Putamen (tissue), 1 donor: ENCODE measurements at places on chromosomes 12 and 14.

DNA sequence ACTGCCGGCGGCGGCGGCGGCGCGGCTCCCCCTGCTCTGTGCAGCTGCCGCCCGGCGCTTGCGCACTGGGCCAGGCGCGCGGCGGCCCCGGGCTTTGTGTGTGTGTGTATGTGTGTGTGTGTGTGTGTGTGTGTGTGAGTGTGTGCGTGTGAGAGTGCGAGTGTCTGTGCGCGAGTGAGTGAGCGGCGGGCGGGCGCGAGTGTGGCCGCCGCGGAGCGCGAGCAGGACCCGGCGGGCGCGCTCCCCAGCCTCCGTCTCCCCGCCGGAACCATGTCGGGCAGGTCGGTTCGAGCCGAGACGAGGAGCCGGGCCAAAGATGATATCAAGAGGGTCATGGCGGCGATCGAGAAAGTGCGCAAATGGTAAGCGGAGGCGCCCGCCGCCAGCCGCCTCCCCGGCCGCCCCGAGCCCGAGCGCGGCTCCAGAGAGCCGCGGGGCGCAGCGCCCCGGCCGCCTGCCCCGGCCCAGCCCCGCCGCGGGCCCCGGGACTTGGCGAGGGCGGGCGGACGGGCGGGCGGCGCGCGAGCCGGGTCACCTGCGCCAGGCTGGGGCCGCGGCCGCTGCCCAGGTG is at the start of gene BCL7A:
Gene BCL7A, plus strand, starts transcription at position 63 of the 571 bp plus-strand sequence. Its CDS starts 208 bp downstream, at position 271.
- peak; percentile 79 for DNase-seq

DNA sequence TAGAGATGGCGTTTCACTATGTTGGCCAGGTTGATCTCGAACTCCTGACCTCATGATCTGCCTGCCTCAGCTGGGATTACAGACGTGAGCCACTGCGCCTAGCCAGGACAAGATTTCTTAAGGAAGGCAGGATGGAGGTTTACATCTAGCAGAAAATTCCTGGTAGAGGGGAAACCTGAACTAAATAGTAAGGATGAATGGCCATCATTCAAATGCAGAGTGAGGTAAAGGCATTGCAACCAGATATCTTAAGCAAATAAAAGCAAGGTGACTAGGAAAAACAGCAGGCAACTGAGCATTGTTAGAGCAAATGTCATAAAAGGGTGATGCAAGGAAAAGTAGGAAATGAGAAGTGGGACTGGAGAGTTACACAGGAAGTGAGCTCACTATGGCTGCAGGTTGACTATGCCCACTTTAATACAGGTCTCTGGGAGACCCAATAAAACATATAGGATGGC is 133.0 kb downstream of the SOX5 start:
- DNase-seq: no peak

DNA sequence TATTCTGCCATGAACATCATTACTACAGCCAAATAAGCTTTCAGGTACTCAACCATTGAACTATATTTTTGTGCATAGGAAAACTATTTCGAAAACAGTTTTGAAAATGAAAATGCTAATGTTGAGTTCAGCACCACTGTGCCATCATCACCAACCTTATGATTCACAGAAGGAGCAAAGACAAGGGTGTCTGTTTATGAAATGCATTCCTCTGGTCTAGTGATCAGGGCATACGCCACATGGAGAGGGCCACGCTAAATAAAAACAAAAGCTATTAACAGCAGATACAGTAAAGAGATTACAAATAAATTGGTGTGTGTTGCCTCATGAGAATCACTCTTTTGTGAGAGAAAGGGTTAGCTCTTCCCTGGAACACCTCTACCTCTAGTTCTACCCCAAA is 43.2 kb upstream of the BMAL2 start:
- DNase-seq: no peak

DNA sequence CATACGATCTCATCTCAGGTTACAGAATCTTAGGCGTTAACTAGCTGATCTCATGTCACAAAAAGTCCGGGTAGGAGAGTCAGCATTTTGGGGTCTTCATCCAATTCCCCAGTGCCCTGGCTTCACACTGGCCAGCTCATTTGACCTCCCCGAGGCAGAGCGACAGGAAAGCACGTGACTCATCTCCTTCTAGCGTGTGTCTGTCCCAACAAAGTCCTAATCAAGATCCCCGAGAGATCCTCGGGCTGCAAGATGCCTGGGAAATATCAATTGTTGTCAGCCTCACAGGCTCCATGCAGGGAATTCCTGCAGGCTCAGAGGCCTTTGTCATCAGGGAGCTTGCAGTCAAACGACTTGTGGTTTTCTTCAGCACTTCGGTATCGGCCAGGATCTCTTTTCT is 57.5 kb downstream of the ZNF664 start:
- no peak for DNase-seq

GRCh38 chr14:66045572-66046021 is 440.6 kb upstream of the CCDC196 start:
- DNase-seq: no peak

DNA sequence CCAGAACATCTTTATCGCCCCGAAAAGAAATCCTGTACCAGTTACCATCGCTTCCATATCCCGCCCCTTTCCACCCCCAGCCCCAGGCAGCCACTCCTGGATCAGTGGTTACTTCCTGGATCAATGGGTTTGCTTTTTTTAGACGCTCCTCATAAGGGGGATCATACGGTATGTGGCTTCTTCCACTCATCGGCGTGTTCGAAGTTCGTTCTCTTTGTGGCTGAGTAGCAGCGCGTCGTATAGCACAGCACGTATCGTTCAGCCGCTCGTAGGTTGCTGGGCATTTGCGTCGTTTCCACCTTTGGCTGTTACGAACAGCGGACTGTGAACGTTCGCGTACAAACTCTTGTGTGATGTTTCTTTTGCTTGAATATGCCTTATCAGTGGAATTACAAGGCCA is 1.8 kb downstream of the NOC4L start:
- DNase-seq: no peak

- DNase-seq: no peak
Observed at GRCh38 chr12:76611533-76611932, 52.0 kb upstream of the OSBPL8 start.

DNA sequence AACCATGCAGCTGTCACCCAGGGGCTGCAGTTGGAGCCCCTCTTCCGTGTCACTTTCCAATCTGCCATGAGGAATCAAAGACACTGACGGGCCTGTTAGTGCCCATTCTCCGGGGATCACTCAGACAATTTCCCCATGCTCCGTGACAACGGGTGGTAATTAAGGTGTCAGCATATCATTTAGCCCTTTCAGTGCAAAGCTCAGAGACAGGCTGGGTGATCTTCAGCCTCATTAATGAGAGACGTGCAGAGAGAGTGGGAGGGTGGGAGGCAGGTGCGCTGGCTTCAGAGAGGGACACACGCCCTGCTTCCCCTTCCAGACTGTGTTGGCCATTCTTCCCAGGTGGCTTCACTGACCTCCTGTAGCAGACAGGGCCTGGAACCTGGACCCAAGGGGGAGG is 58.7 kb downstream of the MVK start:
- no peak for DNase-seq

DNA sequence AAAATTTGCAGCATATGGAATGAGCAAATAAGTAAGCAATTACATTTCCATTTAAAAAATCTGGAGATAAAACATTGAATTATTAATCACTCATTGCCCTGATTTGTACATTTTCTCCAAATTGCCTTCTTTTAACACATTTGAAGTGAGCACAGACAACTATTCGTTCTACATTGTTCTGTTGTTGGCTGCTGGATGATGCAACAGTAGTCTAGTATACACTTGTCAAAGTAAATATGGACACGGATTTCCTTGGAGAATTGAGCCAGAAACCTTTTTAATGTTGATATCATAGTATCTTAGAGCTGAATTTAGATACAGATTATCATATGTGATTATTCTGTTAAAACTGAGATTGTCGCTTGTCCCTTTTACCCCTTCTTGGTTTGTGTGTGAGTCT is 188.2 kb downstream of the FUT8 start:
- DNase-seq: no peak

DNA sequence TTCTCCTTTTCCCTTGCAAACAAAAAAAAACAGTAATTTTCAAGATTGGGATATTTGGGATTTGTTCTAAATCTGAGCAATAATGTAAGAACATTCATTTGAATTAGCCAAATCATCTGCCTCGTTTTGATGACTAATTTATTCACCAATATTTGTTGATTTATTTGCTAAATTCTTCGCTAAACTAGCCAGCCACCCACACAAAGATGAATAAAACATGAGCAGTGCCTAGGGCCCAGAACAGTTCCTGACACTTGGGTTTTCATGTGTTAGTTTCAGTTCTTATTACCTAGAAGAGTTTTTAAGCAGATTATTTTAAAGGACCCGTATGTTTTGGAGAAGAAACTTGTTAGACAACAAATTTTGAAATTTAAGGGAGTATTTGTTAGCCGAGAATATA is 1.4 kb downstream of the ETNK1 start:
- DNase-seq: peak; percentile 15

DNA sequence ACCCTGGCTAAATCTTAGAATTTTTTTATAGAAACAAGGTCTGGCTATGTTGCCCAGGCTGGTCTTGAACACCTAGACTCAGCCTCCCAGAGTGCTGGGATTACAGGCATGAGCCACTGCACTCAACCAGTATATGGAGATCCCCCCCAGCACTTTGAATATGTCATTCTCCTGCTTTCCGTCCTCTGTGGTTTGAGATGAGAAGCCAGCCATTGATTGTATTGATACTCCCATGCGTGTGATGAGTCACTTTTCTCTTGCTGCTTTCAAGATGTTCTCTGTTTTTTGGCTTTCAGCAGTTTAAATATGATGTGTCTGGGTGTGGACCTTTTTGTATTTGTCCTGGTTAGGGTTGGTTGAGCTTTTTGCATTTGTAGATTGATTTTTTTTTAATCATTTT is 75.2 kb upstream of the DNM1L start:
- no peak for DNase-seq

GRCh38 chr12:110741341-110742095 is 1.2 kb downstream of the PPP1CC start:
- DNase-seq: peak; percentile 39

DNA sequence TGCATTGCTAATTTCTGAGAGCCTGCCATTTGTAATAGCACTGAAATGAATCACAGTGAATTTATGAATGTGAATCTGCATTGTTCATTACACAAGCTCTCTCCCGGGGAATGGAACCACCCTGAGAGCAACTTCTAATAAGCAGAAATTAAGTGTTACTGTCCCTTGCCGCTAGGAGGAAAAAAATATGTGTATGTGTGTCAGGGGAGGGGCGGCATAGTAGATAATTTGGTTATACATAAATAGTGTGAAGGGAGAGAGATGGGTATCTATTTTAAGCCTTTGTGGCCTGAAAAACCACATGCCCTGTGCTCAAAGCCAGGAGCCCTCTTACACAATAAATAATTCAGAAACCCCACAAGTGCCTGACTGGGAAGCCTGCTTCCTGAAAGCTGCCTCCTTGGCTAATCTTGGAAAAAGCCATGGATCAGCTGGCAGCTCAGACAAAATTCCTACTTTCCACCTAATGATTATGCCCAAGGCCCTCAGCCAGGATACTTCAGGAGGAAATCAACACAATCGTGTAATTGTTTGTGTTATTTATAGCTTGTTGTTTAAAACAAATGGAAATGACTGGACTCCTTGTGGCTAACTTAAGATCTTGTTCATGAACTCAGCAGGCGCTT is 366.2 kb upstream of the KITLG start:
- DNase-seq: no peak

- no peak for DNase-seq
Observed at GRCh38 chr12:91287753-91288152, 105.1 kb upstream of the DCN start.

DNA sequence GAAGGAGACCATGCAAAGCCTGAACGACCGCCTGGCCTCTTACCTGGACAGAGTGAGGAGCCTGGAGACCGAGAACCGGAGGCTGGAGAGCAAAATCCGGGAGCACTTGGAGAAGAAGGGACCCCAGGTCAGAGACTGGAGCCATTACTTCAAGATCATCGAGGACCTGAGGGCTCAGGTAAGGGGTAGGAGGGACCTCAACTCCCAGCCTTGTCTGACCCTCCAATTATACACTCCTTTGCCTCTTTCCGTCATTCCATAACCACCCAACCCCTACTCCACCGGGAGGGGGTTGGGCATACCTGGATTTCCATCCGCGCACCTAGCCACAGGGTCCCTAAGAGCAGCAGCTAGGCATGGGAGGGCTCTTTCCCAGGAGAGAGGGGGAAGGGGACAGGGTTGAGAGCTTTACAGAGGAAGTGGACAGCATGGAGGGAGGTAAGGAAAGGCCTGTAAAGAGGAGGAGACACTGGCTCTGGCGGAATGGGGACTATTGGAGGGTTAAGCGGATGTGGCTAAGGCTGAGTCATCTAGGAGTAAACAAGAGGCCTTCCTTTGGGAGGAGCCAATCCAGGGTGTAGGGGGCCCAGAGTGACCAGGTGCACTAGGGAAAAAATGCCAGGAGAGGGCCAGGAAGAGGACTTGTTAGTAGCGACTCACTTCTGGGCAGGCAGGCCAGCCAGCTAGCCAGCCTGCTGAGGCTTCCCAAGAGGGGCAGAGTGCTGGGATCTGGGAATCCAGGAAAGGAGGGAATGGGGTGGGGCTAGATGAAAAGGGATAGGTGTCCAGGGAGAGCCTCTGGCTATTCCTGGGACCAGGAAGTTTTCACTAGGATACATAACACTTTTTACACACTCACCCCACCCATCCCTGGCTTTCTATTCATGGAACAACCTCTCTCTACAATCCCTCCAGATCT is 754 bp downstream of the KRT18 start:
- DNase-seq: no peak

- DNase-seq: no peak
Observed at GRCh38 chr12:23827353-23827752, 122.1 kb downstream of the SOX5 start.

DNA sequence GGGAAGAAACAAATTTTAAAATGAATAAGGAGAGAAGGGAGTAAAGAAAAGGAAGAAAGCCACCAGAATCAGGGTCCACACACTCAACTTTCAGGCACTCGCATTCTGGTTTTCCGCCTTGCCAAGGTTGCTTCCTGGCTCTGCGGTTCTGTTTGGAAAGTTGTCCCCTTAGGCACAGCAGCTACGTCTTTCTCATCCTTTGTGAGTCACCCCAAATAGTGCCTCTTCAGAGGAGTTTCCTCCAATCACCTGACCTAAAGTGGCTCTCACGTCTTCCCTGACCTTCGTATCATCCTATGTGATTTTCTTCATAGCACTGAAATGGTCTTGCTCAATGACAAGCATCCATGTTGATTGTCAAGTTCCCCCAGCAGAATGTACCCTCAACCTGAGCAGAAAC is 99.5 kb upstream of the TMCC3 start:
- no peak for DNase-seq

DNA sequence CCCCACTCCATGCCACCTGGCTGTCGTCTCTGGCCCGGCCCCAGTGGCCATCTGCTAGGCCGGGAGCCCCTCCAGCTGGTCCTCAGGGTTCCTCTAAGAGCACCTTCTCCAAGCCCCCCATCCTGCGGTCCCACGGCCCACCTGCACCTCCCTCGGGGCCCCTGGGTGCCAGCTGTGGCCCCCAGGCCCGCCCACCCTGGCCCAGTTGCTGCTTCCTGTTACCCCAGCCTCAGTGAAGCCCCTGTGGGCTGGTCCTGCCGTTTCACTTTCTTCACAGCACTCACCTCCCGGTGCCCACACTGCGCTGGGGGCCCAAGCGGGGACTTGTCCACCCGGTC is 27.6 kb upstream of the NUDT14 start:
- no peak for DNase-seq

- no peak for DNase-seq
Observed at GRCh38 chr12:2651068-2651965, 143.5 kb upstream of the FKBP4 start.
